ENCODE measurements at places on chromosomes 11 and 22.
A peak's percentile ranks its signal among the peaks of the same experiment; 100 is the strongest.

DNA sequence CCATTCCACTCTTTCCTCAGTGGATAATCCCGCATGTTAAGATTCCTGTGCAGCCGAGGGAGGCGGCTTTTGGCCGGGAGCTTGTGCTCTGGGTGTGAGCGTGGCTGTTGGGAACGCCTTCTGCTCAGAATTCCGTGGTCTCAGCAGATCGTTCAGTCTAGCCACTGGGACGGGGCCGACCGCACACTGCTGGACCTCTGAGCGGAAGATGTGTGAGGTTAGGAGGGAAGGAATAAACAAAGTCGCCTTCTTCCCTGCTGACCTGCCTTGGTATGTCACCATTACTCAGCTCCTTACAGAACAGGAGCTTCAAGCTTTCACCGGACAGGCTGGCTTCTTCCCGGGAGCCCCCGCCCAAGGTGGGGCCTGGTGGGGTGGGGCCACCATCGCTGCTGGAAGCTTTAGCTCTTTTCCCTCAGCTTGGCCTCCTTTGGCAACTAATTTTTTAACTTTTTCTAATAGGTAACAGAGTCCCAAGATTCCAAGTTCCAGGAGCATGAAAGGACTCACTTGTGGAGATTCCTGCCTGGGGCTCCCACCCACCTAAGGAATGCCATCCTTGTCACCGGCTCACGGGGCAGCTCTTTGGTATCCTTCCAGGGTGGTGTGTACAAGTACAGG lies 22.5 kb upstream of the SEPTIN5 start:
- peak; percentile 79 for DNase-seq

- no peak for DNase-seq
These were observed 59.4 kb upstream of the CD44 start for GRCh38 chr11:35079611-35080010.

- DNase-seq = no peak
These were observed 37.0 kb downstream of the PRCP start for GRCh38 chr11:82863209-82863608.

GRCh38 chr11:45560913-45561281 lies 104.5 kb downstream of the CHST1 start:
- no peak for DNase-seq

DNA sequence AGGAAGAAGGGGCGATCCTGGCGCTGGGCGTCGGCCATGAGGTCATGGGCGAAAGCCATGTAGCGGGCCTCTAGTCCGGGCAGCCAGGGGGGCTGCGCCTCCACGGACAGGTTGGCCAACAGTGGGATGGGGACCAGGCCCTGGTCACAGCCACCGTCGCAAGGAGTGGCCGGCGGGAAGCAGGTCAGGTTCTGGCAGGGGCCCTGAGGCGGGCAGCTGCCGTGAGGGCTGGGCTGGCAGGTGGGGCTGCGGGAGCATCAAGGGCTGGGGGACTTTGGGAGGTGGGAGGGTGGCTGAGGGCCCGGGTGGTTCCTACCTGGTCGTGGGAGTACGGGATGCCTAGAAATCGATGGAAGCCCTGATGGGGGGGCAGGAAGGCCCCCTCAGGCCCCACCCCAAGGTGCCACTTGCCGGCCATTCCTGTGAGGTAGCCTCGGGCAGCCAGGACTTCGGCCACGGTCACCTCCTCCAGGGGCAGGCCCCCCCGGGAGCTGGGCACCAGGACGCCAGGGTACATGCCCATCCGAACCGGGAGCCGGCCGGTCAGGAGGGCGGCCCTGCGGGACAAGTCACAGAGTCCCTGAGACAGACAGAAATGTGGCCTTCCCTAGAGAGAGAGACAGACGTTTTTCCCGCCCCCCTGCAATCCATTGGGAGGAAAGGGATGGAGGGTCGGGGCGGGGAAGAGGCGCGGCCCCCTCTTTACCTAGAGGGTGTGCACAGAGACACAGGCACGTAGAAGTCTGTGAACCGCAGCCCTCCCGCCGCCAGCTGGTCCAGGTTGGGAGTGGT lies 906 bp downstream of the ARSA start:
- DNase-seq = peak; percentile 43

GRCh38 chr22:42473484-42474193 lies 41.4 kb upstream of the NFAM1 start:
- no peak for DNase-seq

- no peak for DNase-seq
These were observed 532.8 kb downstream of the OPCML start for GRCh38 chr11:132999516-132999915.

DNA sequence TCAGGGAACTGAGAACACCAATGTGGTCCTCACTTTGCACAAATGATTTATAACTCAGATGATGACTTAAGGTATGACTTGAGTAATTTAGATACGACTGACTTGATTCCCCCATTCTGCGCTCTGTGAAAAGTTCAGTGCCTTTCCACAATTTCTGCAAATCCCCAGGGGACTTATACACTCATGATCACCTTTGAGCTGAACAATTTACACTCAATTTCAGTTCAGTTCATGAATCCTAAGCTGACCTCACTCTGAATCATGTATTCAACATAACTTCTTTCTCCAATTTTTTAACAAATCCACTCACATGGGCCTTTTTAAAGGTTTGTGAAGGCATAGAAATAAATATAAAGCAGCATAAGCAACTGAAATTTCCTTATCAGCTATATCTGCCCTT lies 274.2 kb downstream of the FAM76B start:
- DNase-seq = no peak

- DNase-seq = no peak
These were observed 51.1 kb upstream of the JAM3 start for GRCh38 chr11:134017511-134018430.

- no peak for DNase-seq
These were observed 2.2 kb upstream of the OMP start for GRCh38 chr11:77100166-77101042.

DNA sequence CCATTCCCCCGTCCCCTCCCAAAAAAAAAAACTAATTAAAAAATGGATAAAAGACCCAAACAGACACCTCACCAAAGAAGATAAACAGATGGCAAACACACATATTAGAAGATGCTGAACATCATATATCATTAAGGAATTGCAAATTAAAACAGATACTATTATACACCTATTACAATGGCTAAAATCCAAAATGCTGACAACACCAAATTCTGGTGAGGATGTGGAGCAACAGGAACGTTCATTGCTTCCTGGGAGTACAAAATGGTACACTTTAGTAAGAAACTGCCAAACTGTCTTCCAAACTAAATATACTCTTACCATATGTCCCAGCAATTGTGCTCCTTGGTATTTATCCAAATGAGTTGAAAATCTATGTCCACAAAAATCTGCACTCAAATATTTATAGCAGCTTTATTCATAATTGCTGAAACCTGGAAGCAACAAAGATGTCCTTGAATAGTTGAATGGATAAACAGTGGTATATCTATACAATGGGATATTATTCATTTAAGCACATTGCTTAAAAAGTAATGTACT lies 19.9 kb downstream of the NAGA start:
- DNase-seq = no peak

DNA sequence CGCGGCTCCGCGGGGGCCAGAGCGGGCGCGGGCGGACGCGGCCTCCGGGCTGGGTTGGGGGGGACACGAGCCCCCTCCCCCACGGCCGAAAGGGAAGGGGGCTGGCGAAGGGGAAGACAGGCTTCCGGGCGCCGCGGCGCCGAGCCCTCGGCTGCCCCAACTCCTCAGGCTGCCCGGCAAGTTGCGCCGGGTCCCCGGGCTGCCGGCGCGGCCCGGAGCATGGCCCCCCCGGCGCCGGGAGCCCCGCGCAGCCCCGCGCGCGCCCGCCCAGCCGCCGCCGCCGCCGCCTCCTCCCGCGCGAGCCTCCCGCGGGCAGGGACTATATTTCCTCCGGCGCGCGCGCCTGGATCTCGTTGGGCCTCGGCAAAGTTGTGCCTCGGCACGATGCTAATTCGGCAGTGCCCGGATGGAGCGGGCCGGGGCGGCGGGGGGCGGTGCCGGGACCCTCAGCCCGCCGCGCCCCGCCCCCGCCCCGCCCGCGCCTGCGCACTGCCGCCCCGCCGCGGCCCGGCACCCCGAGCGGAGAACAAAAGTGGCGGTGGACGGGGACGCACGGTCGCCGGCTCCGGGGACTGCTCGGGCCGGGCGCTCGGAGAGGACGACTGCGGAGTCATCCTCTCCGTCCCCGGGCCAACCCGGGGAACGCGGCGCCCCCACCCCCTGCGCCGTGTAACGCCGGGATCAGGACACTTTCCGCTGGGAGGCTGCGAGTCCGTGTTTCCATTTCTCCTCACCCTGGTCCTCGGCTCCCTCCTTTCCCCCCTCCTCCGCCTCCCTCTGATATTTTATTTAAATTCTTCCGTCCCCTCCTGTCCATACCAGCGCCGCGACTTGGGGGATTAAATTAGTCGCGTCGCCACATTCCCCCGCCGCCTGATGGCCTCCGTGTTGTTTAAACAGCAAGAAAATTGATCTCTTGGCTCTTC lies at the start of gene PHF21B:
Gene PHF21B (minus strand): TSS at position 400 of the 926 bp plus-strand sequence. CDS start 456 bp downstream, outside the sequence.
- DNase-seq = peak; percentile 94

DNA sequence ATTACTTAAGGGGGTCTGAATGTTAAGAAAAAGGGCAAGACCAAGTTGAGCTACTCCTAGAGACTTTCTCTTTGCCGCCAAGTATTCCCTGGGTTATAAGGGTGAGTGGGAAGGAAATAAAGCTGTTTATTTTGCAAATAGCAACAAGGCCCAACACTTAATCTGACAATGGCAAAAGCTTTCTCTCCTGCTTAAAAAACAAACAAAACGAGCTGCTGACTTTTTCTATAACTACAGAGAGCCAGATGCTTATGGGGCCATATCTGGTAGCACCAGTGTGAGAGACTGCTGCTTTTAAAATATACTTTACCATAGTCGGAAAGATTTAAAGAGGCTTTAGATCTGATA lies 2.3 kb upstream of the KDM2A start:
- no peak for DNase-seq

DNA sequence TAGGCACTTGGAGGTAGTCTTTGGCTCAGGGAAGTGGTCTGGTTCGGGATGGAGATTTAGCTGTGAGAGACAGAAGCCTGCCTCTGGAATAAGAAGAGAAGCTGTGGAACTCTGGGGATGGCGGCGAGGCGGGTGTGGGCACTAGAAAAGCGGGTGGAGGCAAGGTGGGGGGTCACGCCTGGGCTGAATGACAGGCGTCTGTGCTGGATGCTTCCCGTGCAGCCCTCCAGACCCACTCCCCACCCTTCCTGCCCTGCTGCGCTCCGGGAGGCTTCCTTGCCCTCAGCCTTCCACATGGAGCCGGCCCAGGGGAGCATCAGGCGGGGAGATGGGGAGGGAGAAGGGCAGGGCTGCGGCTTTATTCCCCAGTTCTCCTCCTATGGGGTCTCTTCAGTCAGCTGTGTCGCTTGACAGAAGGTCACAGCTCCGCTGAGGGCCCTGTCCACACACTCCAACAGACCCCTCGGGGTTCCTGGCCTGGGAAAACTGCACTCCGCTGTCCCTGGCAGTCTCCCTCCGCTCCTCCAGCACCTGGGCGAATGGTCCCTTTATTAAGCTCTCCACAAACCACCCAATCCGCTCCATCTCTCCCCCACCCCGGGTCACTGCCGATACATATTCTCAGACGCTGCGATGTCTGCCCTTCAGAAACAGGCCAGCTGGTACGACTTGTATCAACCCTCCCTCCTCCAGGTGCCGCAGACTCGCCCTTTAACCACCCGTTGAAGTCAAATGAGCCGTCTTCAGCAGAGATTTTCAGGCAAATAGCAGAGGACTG lies 6.2 kb downstream of the DNAJB13 start:
- no peak for DNase-seq

DNA sequence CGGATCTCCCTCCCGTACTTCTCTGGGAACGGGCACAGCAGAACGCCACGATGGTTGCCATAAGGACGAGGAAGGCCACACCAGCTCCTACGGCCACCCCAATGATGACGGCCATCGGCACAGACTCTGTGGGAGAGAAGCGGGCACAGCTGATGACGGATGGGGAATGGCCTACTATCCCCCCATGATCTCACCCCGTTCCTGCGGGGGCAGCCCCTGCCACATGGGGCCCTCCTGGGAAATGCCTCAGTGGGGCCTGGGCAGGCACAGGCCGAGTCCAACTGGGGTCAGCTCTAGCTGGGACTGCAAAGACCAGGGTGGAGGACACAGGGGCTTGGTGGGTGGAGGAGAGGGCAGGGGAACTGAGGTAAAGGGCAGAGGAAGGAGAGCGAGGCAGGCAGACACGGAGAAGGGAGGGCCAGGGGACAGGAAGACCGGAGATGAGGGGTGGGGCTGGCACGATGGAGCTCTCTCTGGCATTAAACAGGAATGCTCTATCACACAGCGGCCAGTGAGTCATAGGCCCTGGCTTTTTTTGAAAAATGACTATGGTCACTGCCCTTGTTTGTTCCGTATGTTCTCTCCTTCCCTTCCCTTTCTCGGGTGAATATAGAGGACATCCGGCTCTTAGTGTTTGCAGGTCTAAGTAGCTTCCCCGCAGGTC lies 76.0 kb downstream of the ST3GAL4 start:
- no peak for DNase-seq

GRCh38 chr11:32892355-32893092 lies at the start of gene QSER1:
Gene QSER1, plus strand, starts transcription at chr11:32892811. Its CDS starts 315 bp downstream, at chr11:32893126.
- peak; percentile 89 for DNase-seq

GRCh38 chr11:134046681-134047449 lies 22.0 kb upstream of the JAM3 start:
- no peak for DNase-seq

- DNase-seq = peak; percentile 89
These were observed 77.6 kb upstream of the IGLL5 start for GRCh38 chr22:22810018-22810427.

DNA sequence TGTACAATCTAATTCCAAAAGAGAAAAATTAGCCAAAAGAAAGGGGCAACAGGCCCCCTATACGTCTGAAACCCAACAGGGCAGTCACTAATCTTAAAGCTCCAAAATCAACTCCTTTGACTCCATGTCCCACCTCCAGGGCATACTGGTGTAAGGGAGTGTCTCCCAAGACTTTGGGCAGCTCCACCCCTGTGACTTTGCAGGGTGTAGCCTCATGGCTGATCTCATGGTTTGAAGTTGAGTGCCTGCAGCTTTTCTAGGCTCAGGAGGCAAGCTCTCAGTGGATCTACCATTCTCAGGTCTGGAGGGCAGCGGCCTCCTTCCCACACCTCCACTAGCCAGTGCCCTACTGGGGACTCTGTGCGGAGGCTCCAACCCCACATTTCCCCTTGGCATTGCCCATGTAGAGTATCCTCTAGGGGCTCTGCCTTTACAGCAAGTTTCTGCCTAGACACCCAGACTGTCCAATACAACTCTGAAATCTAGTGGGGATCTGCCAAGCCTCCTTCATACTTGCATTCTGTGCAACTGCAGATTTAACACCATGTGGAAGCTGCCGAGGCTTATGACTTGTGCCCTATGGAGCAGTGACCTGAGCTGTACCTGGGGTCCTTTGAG lies 94.5 kb downstream of the TRIM29 start:
- peak; percentile 29 for DNase-seq

DNA sequence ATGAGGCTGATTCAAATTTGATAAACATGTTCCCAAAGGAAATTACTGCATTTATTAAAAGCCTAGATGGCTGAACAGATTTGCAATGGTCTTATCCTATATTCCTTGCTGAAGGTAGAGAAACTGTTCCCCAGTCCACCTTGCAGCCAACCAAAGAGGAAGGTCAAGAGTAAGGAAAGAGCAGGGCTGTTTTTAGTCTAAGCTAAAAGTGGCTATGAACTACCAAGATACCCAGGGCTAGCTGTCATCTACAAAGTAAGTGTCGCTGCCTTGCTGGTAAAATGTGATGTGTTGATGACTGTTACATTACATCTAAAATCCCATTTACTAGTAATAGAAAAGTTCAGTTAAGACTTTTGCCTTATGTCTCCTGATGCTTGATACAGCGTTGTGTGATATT lies 290.1 kb upstream of the MPPED2 start:
- DNase-seq = no peak
